A549 treated with AZD2906 at 1 μM for 4 hours (cell line): ENCODE measurements at places on chromosomes 4 and X. TPM values are rescaled to one million over a fixed set of nuclear protein-coding genes. Genes with fewer than 3 reads are reported as not detected.

Gene CYBB
- 0.01 to 0.09 TPM (median 0.03 TPM) in 5 replicates for total RNA-seq

Gene TCEANC
- total RNA-seq = 0.55 to 0.80 TPM (median 0.70 TPM) in 5 replicates

Gene CT55
- not detected in 5 replicates for total RNA-seq

Gene COX7B2
- total RNA-seq = not detected in 5 replicates
